Large intestine (tissue), 12 donors: ENCODE measurements at places on chromosomes 16 and 17. TPM values are rescaled to one million over a fixed set of nuclear protein-coding genes. Genes with fewer than 3 reads are reported as not detected.
A peak's percentile ranks its signal among the peaks of the same experiment; 100 is the strongest.

DNA sequence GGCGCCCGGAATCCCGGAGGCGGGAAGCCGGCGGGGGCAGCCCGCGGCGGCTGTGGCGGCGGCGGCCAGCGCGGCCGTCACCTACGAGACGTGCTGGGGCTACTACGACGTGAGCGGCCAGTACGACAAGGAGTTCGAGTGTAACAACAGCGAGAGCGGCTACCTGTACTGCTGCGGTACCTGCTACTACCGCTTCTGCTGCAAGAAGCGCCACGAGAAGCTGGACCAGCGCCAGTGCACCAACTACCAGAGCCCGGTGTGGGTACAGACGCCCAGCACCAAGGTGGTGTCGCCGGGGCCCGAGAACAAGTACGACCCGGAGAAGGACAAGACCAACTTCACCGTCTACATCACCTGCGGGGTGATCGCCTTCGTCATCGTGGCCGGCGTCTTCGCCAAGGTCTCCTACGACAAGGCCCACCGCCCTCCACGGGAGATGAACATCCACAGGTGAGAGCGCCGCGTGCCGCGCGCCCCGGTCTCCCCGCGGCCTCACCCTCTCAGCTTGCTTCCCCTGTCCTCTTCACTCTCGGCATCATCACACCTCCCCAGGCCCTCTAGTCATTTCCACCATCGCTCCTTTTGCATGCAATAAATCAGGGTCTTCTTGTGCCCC lies 706 bp downstream of the SHISA6 start:
- DNase-seq, result no peak

DNA sequence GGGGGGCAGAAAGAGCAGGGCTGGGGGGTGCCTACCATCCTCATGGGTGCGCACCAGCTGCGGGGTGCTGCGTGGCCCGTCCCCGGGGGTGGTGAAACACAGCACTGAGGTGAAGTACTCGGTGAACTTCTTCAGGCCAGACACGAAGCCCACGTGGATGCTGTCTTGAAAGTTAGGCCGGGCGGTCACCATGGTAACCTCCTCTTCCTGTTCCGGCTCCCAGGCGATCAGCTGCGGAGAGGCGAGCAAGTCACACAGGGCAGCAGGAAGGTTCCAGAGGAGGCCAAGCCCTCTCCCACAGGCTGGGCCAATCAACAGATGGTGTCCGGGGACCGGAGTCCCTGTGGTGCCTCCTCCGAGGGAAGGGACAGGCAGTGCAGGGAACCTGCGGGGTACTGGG lies 90.1 kb upstream of the CDC42EP4 start:
- DNase-seq, result peak; percentile 19

- DNase-seq, result peak; percentile 61
Observed at GRCh38 chr16:89711601-89712273, 9.0 kb downstream of the VPS9D1 start.

- DNase-seq, result no peak
Observed at GRCh38 chr17:13067629-13068303, 49.9 kb upstream of the ELAC2 start.

- no peak for DNase-seq
Observed at GRCh38 chr16:47019568-47019967, 46.1 kb upstream of the DNAJA2 start.

DNA sequence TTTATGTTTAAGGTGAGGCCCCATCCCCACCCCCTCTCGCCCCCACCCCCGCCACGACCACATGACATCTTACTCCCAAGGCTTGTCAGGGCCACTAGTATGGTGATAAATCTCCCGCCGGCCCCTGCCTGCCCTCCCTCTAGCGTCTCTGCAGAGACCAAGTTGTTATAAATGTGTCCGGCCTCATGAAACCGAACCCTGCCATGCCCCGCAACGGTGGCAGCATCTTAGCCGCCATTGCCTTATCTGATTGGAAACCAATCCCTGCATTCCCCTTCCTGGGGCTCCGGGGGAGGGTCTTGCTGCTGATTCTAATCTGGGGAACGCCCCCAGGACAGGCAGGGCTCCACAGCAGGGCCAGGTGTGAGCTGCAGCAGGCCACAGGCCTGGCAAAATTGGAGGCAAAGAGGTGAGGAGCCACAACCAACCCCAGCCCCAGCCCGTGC lies 352.4 kb downstream of the C16orf95 start:
- no peak for DNase-seq

DNA sequence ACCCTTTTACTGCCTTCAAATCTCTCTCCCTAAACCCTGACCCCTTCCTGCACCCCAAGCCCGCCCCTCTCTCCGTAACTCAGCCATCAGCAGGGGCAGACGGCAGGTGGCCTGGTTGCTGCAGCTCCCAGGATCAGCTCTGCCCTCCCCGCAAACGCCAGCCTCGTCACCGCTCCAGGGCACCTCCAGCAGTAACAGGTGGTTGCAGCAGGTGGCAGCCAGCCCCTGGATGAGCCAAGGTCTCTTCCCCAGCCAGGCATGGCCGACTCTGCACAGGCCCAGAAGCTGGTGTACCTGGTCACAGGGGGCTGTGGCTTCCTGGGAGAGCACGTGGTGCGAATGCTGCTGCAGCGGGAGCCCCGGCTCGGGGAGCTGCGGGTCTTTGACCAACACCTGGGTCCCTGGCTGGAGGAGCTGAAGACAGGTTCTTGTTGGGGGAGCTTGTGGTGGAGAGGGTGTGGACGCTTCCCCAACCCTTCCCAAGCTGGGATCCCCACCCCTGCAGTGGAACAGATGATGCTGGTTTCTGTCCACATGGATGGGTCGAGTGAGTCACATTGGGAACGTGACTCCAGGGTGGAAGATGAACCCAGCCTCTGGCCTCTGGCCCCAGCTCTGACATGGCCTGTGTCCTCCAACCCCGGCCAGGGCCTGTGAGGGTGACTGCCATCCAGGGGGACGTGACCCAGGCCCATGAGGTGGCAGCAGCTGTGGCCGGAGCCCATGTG lies 558 bp downstream of the HSD3B7 start:
- peak; percentile 76 for DNase-seq

DNA sequence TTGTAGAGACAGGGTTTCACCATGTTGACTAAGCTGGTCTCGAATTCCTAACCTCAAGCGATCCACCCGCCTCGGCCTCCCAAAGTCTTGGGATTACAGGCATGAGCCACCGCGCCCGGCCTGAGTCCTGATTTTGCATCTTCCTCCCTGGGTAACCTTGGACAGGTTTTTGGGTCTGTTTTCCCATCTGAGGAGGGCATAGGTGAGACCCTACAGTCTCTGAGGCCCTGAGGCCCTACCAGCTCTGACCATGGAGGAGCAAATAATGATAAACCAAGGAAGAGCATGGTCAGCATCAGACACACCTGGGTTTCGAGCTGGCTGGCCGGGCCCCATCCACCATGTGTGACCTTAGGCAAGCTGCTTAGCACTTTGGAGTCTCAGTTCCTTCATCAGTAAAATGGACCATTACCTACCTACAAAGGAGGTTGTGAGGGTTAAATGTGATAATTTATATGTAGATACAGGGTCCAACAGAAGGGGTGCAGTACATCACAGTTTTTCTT lies 1.2 kb upstream of the NCBP3 start:
- DNase-seq, result no peak

DNA sequence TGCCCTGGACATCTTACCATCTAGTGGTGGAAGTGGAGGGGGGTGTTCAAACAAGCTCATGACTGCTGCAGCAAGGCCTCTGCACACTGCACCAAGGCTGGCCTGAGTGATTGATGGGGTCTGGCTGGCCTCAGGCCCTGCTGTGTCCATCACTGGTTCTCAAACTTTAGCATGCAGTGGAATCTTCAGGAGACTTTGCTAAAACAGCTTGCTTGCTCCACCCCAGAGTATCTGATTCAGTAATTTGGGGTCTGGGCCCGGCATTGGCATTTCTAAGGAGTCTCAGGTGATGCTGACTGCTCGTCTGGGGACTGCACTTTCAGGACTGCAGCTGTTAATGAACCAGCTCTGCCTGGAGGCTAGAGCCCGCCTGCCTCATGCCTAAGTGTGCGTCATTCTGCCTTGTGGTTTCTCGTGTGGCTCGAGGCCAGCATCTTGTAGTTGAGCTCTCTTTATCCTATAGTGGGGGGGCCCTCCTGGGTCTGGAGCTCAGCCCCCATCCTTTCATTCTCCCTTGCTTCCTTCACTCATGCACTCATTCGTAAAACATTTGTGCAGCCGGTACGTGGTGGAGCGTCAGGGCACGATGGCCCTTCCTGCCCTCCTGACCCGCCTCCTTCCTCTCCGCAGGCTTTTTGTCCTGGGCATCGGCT lies 4.1 kb downstream of the MGAT5B start:
- no peak for DNase-seq

- DNase-seq, result no peak
Observed at GRCh38 chr17:72751746-72752145, 340.7 kb downstream of the SLC39A11 start.

DNA sequence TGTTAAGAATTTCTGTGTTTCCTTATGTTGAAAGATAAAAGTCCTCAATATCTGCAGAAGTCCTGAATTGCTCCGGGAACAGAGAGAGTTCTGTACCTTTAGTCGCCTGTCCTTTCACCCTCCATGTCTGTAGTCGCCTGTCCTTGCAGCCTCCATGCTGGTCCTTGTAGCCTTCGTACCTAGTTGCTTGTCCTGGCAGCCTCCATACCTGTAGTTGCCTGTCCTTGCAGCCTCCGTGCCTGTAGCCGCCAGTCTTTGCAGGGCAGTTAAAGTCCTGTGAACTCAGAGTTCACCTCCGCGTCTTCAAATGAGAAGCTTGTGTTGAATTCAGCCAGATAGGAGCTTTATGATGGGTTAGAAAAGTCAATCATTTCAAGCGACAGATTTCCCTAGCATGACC lies 19.5 kb upstream of the ITGAX start:
- DNase-seq, result peak; percentile 56

GRCh38 chr17:82271401-82271800 lies 2.1 kb downstream of the CSNK1D start:
- no peak for DNase-seq

GRCh38 chr16:79370736-79371135 lies 229.8 kb downstream of the MAF start:
- DNase-seq, result no peak

- no peak for DNase-seq
Observed at GRCh38 chr17:59785091-59785799, 77.8 kb downstream of the VMP1 start.

Gene ARSG
- 1.3 TPM for polyA plus RNA-seq

Gene ATXN1L
- 21.2 TPM for polyA plus RNA-seq

Gene PRR35
- not detected for polyA plus RNA-seq

Gene CRYM
- polyA plus RNA-seq, result 4.0 TPM

Gene RNF43
- 29.9 TPM for polyA plus RNA-seq
